ENCODE measurements at places on chromosomes 12 and 14.

DNA sequence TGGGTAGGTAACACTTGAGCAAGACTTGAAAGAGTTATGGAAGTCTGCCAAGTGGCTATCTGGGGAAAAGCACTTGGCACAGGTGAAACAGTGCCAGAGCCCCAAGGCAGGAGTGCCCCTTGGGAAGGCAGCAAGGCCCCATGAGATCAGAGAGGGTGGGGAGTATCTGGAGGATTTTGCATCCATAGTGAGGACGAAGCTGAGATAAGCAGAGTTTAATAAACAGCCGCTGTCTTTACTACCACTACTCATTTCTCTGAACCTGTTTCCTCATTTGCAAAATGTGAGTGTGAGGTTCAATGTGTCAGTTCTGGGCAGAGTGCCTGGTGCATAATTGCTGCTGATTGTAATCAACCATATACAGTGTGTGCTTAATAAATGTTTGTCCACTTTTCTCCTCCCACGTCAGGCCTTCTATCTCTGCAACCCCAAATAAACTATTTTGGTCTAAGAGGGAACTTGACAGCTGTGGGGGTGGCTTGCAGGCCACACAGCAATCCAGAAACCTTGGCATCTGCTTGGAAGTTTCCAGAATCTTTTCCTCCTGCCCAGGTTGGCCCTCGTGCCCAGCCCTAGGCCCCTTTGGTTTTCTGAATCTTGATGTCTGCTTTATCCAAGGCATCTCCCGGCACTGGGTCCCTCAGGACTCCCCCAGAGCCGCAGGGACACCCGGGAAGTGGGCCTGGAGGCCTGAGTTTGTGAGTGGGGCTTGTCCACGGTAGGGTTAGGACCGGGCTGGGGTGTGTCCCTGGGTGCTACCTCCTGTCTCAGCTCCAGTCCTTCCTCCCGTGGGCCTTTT, 4.5 kb downstream of the ABCB9 start:
- H3K36me3 ChIP-seq: no peaks in the 10 kb centered on the region
- no peaks in the 10 kb centered on the region for H3K27me3 ChIP-seq
- peaks cover 5% of the 10 kb centered on the region for H3K4me1 ChIP-seq
- H3K27ac ChIP-seq: no peak overlapping the region

DNA sequence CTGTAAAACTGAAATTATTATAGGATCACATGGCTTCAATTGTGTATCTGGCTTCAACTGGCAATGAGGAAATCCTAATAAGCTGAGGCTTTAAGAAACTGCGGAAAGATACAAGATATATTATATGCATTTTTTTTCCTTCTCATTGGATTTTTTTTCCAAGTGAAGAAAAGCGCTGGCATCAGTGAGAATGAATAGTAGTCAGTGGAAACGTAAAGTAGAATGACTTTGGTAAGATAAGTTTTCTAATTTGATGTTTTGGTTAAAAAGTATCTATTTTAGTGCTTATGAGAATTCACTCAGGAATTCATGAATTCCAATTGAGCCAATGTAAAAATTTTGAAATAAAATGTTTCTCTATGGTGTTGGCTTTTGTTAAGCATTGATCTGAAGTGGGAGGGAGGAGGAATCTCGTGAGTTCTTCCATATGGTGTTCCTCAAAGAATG, 173.5 kb upstream of the FRMD6 start:
- no peak for DNase-seq
- H3K27me3 ChIP-seq: no peaks in the 10 kb centered on the region
- no peak overlapping the region for H3K27ac ChIP-seq
- H3K36me3 ChIP-seq: no peaks in the 10 kb centered on the region
- H3K4me1 ChIP-seq: no peaks in the 10 kb centered on the region
- no peak overlapping the region for H3K4me3 ChIP-seq

GRCh38 chr12:67881565-67881964, 107.7 kb upstream of the IFNG-AS1 start:
- H3K27ac ChIP-seq: no peak overlapping the region
- H3K27me3 ChIP-seq: no peaks in the 10 kb centered on the region
- H3K36me3 ChIP-seq: no peaks in the 10 kb centered on the region
- no peak for DNase-seq
- no peak overlapping the region for H3K4me3 ChIP-seq
- H3K4me1 ChIP-seq: no peaks in the 10 kb centered on the region

- peaks cover 2% of the 10 kb centered on the region for H3K4me1 ChIP-seq
- H3K27me3 ChIP-seq: no peaks in the 10 kb centered on the region
- H3K27ac ChIP-seq: no peak overlapping the region
- H3K36me3 ChIP-seq: no peaks in the 10 kb centered on the region
- no peak overlapping the region for H3K4me3 ChIP-seq
Observed at GRCh38 chr14:77190977-77191376, 9.4 kb downstream of the TMEM63C start.

DNA sequence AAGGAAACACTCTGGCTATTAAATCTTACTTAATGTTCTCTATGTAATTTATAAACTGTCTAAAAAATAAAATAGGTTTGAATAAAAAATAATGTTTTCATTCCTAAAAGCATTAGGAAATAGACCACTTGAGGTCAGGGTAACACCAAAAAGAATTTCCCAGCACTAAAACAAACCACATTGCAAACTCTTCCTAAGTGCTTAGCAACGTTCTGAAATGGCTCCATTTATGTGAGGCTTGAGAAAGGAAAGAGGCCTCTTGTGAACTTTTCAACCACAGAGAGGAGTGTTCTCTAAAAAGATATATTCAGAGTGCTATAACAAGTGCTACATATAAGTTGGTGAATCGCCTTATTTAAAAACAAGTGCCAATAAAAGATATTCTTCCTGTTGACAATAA, 42.7 kb downstream of the ALX1 start:
- no peak overlapping the region for H3K27ac ChIP-seq
- no peaks in the 10 kb centered on the region for H3K36me3 ChIP-seq
- no peaks in the 10 kb centered on the region for H3K4me1 ChIP-seq
- no peaks in the 10 kb centered on the region for H3K27me3 ChIP-seq
- no peak overlapping the region for H3K4me3 ChIP-seq
- DNase-seq: no peak

DNA sequence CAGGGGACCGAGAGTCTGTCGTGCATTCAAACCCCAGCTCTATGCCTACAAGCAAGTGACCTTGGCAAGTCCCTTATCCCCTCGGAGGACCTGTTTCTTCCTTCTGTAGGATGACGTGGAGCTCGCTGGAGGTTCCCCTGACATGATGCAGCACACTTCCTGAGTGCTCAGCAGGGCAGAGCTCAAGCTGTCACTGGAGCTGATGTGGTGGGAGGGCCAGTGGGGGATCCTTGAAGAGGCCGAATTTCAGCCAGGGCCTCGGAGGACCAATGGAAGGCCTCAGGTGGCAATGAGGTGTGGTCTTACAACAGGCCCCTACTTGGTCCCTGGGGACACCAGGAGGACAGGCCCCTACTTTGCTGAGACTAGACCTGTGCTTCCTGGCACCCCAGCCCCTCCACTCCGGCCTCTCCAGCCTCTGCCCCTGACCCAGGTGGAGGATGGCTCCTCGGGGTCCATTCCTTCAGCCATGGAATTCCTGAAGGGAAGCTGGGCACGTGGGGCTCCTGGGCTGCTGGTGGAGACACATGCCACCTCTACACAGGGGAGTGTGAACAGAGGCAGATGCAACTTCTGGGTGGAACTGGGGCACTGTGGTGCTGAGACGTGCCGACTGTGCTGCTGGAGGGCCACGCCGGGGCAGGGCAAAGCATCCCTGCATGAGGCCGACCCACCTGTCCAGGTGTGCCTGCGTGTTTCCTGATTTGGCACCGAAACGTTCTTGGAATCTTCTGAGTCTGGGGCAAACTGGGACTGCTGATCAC, 18.7 kb upstream of the KIF26A start:
- H3K4me1 ChIP-seq: peaks cover 2% of the 10 kb centered on the region
- no peaks in the 10 kb centered on the region for H3K36me3 ChIP-seq
- H3K27me3 ChIP-seq: peaks cover 12% of the 10 kb centered on the region
- DNase-seq: no peak
- H3K4me3 ChIP-seq: no peak overlapping the region

DNA sequence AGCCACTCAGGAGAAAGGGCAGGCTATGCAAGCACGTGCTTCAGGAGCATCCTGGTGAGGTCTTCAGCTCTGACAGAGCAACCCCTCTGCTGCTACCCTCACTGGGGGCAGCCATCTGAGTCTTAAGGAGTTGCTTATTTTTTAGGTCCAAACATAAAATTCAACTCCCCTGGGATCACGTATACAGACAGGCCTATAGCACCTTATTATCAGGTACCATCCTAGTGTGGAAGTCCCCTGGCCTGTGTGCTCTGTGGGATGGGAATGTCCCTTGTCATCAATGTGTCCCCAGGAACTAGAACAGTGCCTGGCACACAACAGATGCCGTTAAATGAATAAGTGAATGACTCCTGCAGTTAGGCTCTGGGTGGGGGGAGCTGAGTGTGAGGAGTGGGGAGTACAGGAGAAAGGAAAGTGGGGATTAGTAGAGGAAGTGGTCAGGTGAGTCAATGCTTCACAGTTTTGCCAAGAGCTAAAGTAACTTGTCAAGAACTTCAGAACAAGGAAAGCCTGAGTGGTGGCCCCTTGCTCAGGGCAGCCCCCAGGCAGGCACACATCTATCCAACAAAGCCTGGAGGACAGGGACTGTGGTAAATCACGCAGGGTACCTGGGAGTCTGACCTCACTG, 33.5 kb downstream of the DAD1 start:
- H3K36me3 ChIP-seq: no peaks in the 10 kb centered on the region
- DNase-seq: no peak
- no peak overlapping the region for H3K4me3 ChIP-seq
- H3K4me1 ChIP-seq: peaks cover 1% of the 10 kb centered on the region
- no peak overlapping the region for H3K27ac ChIP-seq
- no peaks in the 10 kb centered on the region for H3K27me3 ChIP-seq

- no peak for DNase-seq
- no peaks in the 10 kb centered on the region for H3K36me3 ChIP-seq
- no peaks in the 10 kb centered on the region for H3K4me1 ChIP-seq
Observed at GRCh38 chr12:19829100-19829853, 390.0 kb downstream of the AEBP2 start.

GRCh38 chr12:11677752-11678151, 28.3 kb downstream of the ETV6 start:
- no peak overlapping the region for H3K4me3 ChIP-seq
- 0 out of 2 replicates have a peak, but pooled peaks cover 1% of the 10 kb centered on the region for H3K4me1 ChIP-seq
- DNase-seq: no peak
- H3K27ac ChIP-seq: no peak overlapping the region

DNA sequence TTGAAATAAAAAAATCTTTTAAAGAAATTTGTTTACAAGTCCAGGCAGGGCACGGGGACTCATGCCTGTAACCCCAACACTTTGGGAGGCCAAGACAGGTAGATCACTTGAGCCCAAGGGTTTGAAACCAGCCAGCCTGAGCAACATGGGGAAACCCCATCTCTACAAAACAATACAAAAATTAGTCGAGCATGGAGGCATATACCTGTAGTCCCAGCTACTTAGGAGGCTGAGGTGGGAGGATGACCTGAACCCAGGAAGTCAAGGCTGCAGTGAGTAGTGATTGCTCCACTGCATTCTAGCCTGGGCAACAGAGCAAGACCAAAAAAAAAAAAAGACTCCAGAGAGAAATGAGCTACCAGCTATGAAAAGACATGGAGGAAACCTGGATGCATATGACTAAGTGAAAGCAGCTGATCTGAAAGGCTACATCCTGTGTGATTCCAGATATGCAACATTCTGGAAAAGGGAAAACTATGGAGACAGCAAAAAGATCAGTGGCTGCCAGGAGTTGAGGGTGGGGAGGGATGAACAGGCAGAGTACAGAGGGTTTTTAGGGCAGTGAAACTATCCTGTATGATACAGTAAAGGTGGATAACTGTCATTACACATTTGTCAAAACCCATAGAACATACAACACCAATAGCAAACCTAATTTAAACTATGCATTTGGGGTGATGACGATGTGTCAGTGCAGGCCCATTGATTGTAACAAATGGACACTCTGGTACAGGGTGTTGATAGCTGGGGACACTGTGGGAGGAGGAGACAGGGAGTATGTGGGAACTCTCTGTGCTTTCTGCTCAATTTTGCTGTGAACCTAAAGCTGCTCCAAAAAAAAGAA, 59.9 kb downstream of the PRKAB1 start:
- H3K27me3 ChIP-seq: no peaks in the 10 kb centered on the region
- H3K4me1 ChIP-seq: no peaks in the 10 kb centered on the region
- H3K27ac ChIP-seq: no peak overlapping the region
- DNase-seq: no peak
- no peak overlapping the region for H3K4me3 ChIP-seq

GRCh38 chr14:69685716-69686115, 74.3 kb downstream of the SUSD6 start:
- H3K36me3 ChIP-seq: no peaks in the 10 kb centered on the region
- H3K4me1 ChIP-seq: 0 out of 2 replicates have a peak, but pooled peaks cover 1% of the 10 kb centered on the region
- no peak overlapping the region for H3K4me3 ChIP-seq
- DNase-seq: no peak
- no peak overlapping the region for H3K27ac ChIP-seq

- no peaks in the 10 kb centered on the region for H3K36me3 ChIP-seq
- no peaks in the 10 kb centered on the region for H3K27me3 ChIP-seq
- peaks cover 2% of the 10 kb centered on the region for H3K4me1 ChIP-seq
- no peak overlapping the region for H3K27ac ChIP-seq
- DNase-seq: no peak
Observed at GRCh38 chr14:81385886-81386285, 14.2 kb downstream of the STON2 start.

GRCh38 chr14:73720636-73721035, 6.5 kb upstream of the PNMA1 start:
- peaks cover 13% of the 10 kb centered on the region for H3K4me1 ChIP-seq
- no peak for DNase-seq
- no peaks in the 10 kb centered on the region for H3K27me3 ChIP-seq
- no peaks in the 10 kb centered on the region for H3K36me3 ChIP-seq
- no peak overlapping the region for H3K4me3 ChIP-seq

DNA sequence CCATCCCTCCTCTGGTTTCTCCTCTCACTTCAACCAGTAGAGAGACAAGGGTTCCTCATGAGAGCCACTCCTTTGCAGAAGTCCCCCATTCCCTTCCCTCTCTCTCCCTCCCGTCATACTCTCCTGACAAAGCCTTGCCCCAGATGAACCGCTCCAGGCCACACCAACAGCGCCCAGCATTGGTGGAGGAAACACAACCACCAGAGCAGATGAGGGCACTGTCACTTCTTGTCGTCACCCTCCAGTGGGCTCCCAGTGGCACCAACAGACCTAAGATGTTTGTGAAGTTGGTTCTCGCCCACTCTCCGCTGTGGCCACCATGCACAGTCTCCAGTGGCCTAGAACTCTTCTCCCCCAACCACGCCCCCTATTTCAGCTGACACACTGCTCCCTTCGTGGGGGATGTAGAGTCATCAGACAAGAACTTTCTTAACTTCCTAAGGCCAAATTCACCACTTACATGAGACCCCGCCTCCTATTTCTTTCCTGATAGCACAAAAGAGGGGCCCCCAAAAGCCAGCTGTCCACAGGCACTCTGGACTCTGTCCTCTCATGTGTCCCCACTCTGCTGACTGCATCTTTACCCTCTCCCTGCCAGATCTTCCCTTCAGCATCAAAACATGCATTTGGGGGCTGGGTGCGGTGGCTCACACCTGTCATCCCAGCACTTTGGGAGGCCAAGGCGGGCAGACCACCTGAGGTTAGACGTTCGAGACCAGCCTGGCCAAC, 29.2 kb upstream of the PLEKHG6 start:
- H3K36me3 ChIP-seq: no peaks in the 10 kb centered on the region
- no peaks in the 10 kb centered on the region for H3K27me3 ChIP-seq
- peaks cover 5% of the 10 kb centered on the region for H3K4me1 ChIP-seq
- no peak for DNase-seq

- no peak overlapping the region for H3K4me3 ChIP-seq
- no peaks in the 10 kb centered on the region for H3K36me3 ChIP-seq
- H3K27me3 ChIP-seq: no peaks in the 10 kb centered on the region
- H3K4me1 ChIP-seq: no peaks in the 10 kb centered on the region
Observed at GRCh38 chr12:62319058-62319457, 58.9 kb downstream of the USP15 start.

- H3K4me1 ChIP-seq: no peaks in the 10 kb centered on the region
- H3K4me3 ChIP-seq: no peak overlapping the region
- peaks cover 11% of the 10 kb centered on the region for H3K36me3 ChIP-seq
- H3K27me3 ChIP-seq: no peaks in the 10 kb centered on the region
- DNase-seq: no peak
Observed at GRCh38 chr14:100365741-100366140, 42.6 kb downstream of the SLC25A47 start.
